RPMI7951 (cell line): ENCODE measurements at places on chromosomes 16 and 17.

- no peak for DNase-seq
These were observed 10.0 kb upstream of the TNK1 start for GRCh38 chr17:7370853-7371252.

DNA sequence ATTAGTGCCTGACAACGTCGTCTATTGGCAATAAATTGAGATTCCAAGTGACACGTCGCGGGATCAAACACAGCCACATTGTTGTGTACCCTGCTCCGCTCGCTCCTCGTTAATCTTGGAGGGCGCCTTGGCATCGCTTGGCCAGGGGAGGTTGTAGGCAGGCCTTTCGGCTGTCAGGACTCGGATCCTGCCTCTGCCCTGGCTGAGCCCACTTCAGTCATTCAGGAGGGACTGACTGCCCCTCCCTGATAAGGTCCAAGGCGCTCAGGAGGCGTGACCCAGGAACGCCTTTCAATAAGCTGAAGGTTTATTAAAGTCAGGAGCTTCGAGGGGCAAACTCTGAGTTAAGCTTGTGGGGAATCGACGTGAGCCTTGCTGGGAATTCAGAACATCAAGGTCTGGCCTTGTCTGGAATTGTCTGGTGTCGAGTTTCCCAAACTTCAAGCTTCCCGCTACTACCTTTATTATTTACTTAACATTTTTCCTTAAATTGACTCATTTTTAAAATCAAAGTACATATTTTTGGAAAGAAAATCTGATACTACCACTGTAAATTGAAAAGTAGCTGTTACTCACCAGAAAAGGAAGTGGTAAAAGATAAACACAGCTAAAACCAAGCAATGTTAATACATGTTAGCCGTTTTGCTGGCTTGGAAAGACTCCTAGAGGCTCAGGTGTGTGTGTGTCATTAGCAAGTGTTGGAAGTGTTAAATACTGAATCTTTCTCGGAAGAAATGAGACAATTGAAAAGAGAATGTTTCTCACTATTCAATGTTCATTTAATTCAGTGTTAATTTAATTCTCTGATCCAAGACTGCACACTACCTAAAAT is 5.3 kb upstream of the IRX3 start:
- no peak for DNase-seq

- no peak for DNase-seq
These were observed 911.6 kb downstream of the KCNJ2 start for GRCh38 chr17:71080937-71081336.

DNA sequence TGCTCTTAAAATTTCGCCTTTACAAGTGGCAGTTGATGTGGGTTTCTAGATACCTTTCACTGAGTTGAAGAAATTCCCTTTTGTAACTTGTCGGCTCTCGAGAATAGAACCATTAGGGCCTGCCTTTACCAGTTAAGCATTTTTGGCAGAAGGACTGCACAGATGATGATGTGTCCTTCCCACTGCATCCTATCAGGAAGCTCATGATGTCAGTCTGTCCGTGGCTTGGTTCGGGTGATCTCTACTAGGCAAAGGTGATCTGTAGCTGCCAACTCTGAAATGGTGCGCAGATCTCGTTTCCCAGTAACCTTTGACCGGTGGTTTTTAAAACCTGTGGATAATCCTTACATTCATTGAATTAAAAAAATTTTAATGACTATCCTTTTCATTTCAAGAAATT is 49.7 kb downstream of the ZNRF1 start:
- DNase-seq, result no peak

GRCh38 chr17:28828294-28829040 is 14.1 kb downstream of the FAM222B start:
- DNase-seq, result no peak

GRCh38 chr16:75821117-75821516 is 94.8 kb upstream of the CPHXL start:
- no peak for DNase-seq

GRCh38 chr16:50547340-50548124 is 664 bp upstream of the NKD1 start:
- DNase-seq, result peak; percentile 86

- DNase-seq, result peak; percentile 97
These were observed 100.3 kb upstream of the KIF2B start for GRCh38 chr17:53722407-53722806.

DNA sequence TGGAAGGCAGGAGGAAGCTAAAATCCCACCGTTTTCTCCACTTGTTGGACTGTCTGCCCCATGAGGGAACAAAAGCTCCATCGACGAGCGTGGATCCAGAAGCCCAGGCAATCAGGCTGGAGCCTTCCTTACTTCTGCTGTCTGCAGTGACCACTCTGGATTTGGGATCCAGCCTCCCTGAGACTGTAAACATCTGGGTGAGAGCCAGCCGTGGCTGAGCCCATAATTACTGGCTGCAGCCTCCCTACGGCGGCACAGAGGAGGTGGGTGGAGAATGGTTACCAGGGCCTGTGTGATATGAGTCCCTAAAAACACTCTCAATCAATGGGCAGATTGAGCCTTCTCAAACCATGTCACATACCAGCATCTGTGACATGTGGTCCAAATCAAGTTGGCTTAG is 158.2 kb downstream of the FOXL1 start:
- no peak for DNase-seq

- no peak for DNase-seq
These were observed 28.7 kb downstream of the GSE1 start for GRCh38 chr16:85641776-85642176.

- no peak for DNase-seq
These were observed 20.7 kb downstream of the MMP15 start for GRCh38 chr16:58046054-58046881.

DNA sequence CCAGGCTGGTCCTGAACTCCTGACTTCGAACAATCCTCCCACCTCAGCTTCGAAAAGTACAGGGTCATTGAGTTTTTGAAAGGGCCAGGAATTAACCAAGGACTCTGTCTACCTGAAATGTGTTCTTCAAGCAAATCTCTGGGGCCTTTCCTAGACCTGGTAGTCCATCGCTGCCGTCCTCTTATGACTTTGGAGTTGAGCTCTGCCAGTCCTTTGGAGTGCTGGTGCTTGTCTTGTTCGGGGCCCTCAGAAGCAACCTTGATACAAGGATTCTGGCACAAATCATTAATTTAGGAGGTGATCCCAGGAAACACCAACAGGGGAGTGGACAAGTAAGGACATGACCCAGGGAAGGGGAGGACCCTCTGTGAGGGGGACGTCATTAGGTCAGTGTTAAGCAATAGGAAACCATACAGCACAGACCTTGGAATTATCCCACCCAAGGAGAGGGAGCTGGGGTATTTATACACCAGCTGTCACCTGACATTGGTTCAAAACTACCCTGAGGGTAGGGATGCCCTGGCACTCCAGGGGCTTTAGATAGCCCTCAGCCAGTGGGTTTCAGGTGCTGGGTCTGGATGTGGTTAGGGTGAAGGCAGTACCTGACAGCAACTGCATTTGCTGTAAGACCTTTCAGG is 187.2 kb downstream of the FOXL1 start:
- no peak for DNase-seq

GRCh38 chr17:36148559-36149295 is 27.7 kb downstream of the TBC1D3B start:
- peak; percentile 45 for DNase-seq

- no peak for DNase-seq
These were observed 50.0 kb upstream of the MRPS23 start for GRCh38 chr17:57899822-57900221.

DNA sequence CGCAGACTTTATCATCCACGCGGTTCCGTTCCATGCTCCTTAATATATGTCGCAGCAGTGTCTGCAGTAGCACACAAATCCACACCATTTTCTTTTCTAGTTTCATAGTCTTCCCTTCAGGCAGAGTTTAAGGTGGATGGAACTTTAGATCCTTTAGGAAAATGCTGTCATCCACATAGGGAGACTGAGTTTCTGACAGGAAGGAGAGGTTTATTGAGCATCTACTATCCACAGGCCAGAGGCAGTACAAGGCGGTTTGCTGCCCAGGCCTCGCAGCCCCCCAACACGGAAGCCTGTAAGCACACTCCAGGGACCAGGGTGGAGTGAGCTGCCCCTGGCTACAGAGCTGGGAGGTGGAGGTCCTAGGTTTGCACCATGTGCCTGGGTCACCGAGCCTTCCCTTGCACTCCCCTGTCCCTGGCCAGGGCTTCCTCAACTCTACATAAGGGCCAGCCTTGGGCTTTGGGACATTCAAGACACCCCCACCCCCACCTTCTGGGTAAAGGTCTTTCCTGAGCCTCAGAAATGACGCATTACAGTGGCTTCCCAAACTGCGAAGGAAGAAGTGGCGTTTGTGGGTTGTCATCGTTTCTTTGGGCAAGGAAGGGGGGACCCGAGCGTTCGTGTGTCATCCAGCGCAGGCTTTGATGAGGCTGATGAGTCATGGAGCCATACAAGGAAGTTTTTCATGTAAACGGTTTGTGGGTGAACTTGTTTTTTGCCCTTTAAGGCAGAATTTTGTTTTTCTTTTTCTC is 146.5 kb upstream of the PLCG2 start:
- peak; percentile 93 for DNase-seq

DNA sequence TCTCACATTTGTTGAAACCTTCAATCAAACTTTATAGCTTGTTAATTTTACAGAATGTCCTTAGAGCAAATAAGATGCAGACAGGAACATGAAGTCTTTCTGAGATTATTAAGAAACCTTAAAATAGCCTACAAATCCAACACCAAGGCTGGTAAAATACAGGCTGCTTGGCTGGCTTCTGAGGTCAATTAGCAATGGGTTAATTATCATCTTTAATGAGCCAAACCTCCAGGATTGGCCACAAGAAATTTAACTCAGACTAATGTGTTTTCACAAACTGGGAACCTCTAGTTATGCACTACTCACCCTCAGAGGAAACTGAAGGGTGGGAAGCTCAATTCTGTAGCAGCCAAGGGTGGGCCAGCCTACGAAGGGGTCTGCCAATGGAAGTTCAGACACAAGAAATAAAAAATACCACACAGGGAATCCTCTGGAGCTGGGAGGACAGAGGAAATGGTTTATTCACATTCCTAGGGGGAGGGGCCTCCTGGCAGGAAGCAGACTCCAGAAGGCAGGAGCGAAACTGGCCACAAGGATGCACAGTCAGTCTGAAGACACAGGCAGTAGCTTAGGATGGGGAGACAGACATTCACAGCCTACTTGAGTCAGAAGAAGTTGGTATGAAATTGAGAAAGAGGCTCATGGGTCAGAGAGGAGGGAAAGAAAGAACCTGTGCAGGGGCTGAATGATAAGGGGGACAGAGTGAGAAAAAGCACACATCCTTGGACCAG is 36.1 kb downstream of the HIC1 start:
- DNase-seq, result peak; percentile 93

- DNase-seq, result no peak
These were observed 5.0 kb upstream of the NXPH3 start for GRCh38 chr17:49570540-49571242.

- DNase-seq, result no peak
These were observed 26.0 kb upstream of the CNEP1R1 start for GRCh38 chr16:49998991-49999390.

DNA sequence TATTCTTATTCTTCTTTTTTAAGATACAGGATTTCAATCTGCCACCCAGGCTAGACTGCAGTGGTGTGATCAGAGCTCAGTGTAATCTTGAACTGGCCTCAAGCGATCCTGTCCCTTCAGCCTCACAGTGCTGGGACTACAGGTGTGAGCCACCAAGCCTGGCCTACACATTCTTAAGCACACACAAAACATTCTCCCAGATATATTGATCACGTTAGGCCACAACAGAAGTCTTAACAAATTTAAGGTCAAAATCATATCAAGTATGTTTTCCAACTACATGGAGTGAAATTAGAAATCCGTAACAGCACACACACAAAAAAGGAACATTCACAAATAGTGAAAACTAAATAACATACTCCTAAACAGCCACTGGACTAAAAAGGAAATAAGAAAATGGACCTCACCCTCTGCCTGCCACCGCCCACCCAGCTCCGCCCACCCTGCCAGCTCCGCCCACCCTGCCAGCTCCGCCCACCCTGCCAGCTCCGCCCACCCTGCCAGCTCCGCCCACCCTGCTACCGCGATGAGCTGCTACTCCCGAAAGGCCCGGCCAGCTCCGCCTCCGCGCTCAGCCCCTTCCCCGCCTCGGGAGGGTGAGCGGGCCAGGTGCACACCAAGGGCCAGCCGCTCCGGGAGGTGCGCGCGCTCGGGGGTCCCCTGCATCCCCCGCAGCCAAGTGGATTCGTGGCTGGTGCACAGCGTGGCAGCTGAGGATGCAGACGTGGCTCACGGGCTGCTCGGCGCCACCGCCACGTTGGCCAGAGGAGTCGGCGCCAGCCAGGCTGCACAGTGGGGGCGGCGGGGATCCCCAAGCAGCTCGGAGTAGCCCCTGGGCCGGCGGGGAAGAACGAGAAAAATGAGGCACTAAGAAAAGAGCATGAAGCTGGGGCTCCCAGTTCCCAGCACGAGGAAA is 41.2 kb downstream of the C16orf87 start:
- DNase-seq, result peak; percentile 43

DNA sequence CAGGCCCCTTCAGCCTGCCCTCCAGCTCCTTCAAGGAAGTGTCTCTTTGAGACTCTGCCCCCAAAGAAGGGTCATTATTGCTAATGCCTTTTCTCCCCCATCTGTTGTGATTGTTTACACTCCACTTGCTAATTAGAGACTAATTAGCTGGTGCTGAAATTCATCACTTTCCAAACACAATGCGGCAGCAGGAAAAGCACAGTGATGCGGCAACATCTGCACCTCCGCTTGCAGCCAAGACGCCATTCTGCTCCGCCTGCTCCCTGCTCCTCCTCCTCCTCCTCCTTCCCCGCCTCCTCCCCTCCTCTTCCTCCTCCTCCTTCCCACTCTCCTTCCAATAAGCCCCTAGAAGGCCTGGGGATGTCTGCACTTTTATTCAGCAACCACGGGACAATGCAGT is 110.5 kb downstream of the SDK2 start:
- no peak for DNase-seq

DNA sequence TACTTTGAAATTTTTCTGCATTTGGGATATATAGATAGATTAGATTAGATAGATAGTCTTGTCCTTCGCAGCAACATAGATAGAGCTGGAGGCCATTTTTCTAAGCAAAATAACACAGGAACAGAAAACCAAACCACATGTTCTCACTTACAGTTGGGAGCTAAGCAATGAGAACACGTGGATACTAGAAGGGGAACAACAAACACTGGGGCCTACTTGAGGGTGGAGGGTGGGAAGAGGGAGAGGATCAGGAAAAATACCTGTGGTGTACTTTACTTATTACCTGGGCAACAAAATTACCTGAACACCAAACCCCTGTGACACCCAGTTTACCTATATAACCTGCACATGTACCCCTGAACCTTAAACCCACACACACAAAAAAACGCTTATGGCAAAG is 14.3 kb downstream of the PRKAR1A start:
- no peak for DNase-seq

GRCh38 chr17:17119533-17119932 is 77.3 kb downstream of the MPRIP start:
- no peak for DNase-seq
